ENCODE measurements at places on chromosomes 12 and 14. TPM values are rescaled to one million over a fixed set of nuclear protein-coding genes. Genes with fewer than 3 reads are reported as not detected.

DNA sequence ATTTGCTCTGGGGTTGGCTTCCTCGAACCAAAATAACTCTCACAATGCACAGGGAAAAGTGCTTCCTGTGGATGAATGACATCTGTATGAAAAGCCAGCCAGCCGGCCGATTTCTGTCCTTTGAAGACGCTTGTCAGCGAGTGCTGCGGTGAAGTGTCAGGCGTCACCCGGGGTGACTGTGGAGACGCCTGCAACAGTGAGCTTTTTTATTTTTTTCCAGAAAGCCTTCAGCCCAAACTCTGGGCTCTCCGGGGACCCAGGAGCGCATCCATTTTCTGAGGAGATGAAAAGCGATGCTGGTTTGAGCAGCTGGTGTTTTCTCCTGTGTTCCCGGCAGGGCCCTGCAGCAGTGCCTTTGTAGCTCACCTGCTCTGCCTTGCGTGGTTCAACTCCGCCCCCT lies 147.9 kb upstream of the MYL2 start:
- H3K36me3 ChIP-seq: no peaks in the 10 kb centered on the region
- peaks cover 26% of the 10 kb centered on the region for H3K4me1 ChIP-seq
- peak overlapping the region; percentile 19 for H3K27ac ChIP-seq
- DNase-seq: no peak
- H3K27me3 ChIP-seq: no peaks in the 10 kb centered on the region
- H3K4me3 ChIP-seq: no peak overlapping the region

The SYCP3 gene
- total RNA-seq: not detected

DNA sequence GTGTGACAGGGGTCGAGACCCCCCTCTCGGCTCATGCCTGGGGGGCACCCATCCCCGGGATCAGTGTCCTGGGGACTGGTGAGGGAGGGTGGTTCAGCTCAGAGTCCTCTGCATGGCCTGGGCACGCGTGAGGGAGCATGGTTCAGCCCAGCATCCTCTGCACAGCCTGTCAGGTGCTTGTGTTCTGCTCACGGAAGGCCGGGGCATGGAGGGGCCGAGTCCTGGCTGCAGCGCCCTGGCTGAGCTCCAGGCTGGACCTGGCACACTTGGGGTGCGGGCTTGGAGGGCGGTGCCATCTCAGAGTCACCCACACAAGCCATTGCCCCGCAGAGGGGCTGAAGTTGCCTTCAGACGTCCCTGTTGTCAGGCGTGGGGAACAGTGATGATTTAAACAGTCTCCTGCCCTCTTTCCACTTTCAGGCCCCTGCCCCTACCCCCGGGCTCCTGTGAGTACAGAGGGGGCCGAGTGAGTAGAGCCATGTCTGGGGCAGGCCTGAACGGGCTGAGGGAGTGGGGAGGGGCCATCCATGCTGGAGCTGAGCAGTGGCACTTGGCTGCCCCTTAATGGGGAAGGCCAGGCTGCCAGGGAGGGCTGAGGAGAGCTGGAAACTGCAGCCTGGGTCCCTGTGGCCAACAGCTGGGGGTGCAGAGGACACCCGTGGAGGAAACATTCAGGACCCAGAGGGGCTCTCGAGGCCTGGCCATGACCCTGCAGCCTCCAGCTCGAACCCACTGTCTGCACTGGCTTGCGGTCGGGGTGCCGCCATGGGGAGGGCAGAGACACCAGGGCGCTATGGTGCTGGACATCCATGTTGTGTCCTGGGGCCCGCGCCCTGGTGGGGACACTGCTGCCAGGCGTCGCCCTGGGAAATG lies 22.5 kb downstream of the FBRSL1 start:
- no peaks in the 10 kb centered on the region for H3K36me3 ChIP-seq
- H3K4me1 ChIP-seq: no peaks in the 10 kb centered on the region
- no peak for DNase-seq
- no peak overlapping the region for H3K27ac ChIP-seq
- H3K4me3 ChIP-seq: no peak overlapping the region

The C12orf50 gene
- not detected for total RNA-seq

The KRT2 gene
- total RNA-seq: not detected

DNA sequence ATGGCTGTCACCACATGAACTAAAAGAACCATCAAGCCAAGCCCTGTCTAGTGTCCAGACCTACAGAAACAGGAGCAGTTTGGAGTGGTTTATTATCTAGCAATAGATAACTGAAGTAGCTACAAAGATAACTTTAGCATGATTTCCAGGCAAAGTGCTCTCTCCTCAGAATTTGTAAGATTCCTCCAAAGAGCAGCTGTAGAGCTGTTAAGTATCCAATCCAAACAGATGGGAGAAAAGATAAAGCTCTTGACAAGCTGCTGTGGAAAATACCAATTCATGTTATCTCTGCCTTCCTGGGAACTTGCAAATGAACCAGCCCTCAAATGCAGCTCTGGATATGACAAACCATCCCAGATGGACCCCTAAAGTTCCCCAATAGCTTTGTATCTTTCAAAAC lies 78.9 kb upstream of the RESF1 start:
- no peak overlapping the region for H3K27ac ChIP-seq
- peaks cover 25% of the 10 kb centered on the region for H3K4me1 ChIP-seq
- peaks cover 21% of the 10 kb centered on the region for H3K36me3 ChIP-seq
- no peak for DNase-seq

DNA sequence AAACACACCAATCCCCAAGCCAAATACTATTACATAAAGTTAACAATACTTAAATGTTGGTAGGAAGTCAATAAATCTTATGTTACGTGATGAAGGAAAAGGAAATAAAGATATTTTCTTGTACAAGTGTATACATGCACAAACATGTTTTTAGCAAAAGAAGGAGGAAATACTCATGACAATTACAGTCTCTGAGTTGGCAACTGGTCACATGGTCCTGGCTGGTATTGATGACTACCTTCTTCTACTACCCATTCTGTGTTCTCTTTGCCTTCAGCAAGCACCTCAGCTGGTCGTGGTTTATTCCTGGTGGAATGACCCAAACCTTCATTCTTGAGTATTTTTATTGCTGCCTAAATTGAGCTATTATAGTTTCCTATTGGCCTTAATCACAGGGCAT lies 84.8 kb downstream of the PLBD1 start:
- no peaks in the 10 kb centered on the region for H3K27me3 ChIP-seq
- no peak overlapping the region for H3K27ac ChIP-seq
- H3K36me3 ChIP-seq: peaks cover 86% of the 10 kb centered on the region
- H3K4me3 ChIP-seq: no peak overlapping the region

The LGR5 gene
- 0.55 TPM for total RNA-seq

DNA sequence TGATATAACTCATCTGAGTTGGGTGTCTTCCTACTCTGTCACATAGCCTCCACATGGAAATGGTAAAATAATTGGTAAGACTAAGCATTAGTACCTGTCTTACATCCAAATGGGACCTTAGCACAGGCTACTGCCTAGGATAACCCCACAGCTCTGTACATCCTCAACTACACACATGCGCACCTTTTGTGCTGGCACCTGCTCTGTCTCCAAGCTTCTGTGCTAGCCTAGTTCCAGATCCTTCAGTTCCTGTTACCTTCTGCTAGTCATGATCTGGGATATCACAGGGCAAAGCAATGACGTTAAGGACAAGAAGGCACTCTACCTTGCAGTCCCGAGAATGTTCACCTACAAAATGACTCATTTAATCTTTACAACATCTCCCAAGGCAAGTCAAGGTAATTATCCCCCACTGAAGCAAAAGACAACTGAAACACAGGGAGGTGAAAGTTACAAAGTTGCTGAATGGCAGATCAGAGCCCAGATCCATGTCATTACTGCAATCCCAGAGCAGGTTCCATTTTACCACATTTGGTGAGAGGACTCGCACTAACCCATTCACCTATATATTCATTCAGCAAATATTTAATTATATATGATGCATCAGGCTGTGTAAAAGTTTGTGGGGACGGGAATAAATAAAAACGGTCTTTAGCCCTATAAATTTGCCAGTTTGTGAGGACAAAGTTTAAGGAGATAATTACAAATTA lies 61.7 kb downstream of the PPM1H start:
- no peak overlapping the region for H3K4me3 ChIP-seq
- H3K27ac ChIP-seq: no peak overlapping the region
- DNase-seq: no peak
- H3K4me1 ChIP-seq: peaks cover 2% of the 10 kb centered on the region
- no peaks in the 10 kb centered on the region for H3K36me3 ChIP-seq

- no peak overlapping the region for H3K27ac ChIP-seq
- peaks cover 40% of the 10 kb centered on the region for H3K4me1 ChIP-seq
- peak; percentile 84 for DNase-seq
- H3K4me3 ChIP-seq: no peak overlapping the region
- H3K27me3 ChIP-seq: no peaks in the 10 kb centered on the region
Observed at GRCh38 chr12:58540480-58541299, 379.6 kb downstream of the LRIG3 start.

- H3K27ac ChIP-seq: no peak overlapping the region
- no peak for DNase-seq
Observed at GRCh38 chr12:75481013-75481705, 604 bp downstream of the GLIPR1 start.

The LIN7A gene
- 8.6 TPM for total RNA-seq

GRCh38 chr12:118103201-118103600 lies 610 bp downstream of the VSIG10 start:
- no peak for DNase-seq
- H3K4me3 ChIP-seq: peak overlapping the region; percentile 95
- peak overlapping the region; percentile 94 for H3K27ac ChIP-seq
- peaks cover 43% of the 10 kb centered on the region for H3K4me1 ChIP-seq
- peaks cover 12% of the 10 kb centered on the region for H3K36me3 ChIP-seq

The KCNH3 gene
- 0.44 TPM for total RNA-seq

- no peak overlapping the region for H3K27ac ChIP-seq
- no peaks in the 10 kb centered on the region for H3K36me3 ChIP-seq
- H3K27me3 ChIP-seq: no peaks in the 10 kb centered on the region
- H3K4me1 ChIP-seq: no peaks in the 10 kb centered on the region
- H3K4me3 ChIP-seq: no peak overlapping the region
- DNase-seq: no peak
Observed at GRCh38 chr12:98471085-98471484, 44.3 kb upstream of the TMPO start.

The FIGNL2 gene
- total RNA-seq: 9.9 TPM

DNA sequence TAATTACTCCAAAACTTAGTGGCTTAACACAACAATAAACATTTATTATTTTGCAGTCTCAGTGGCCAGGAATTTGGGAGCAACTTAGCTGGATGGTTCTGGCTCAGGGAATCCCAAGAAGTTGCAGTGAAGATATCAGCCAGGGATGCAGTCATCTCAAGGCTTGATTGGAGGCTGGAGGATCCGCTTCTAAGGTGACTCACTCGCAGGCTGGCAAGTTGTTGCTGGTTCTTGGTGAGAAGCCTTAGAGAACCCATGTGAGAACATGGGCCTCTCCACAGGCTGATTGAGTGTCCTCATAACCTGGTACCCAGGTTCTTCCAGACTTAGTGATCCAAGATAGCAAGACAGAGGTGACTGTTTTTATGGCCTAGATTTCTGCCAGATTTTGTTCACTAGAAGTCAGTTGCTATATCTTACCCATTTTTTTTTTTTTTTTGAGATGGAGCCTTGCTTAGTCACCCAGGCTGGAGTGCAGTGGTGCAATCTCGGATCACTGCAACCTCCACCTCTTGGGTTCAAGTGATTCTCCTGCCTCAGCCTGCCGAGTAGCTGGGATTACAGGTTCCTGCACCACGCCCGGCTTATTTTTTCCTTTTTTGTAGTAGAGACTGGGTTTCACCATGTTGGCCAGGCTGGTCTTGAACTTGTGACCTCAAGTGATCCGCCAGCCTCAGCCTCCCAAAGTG lies 32.5 kb downstream of the BRMS1L start:
- no peaks in the 10 kb centered on the region for H3K27me3 ChIP-seq
- no peak overlapping the region for H3K4me3 ChIP-seq
- no peak overlapping the region for H3K27ac ChIP-seq
- DNase-seq: no peak
- H3K36me3 ChIP-seq: peaks cover 9% of the 10 kb centered on the region

DNA sequence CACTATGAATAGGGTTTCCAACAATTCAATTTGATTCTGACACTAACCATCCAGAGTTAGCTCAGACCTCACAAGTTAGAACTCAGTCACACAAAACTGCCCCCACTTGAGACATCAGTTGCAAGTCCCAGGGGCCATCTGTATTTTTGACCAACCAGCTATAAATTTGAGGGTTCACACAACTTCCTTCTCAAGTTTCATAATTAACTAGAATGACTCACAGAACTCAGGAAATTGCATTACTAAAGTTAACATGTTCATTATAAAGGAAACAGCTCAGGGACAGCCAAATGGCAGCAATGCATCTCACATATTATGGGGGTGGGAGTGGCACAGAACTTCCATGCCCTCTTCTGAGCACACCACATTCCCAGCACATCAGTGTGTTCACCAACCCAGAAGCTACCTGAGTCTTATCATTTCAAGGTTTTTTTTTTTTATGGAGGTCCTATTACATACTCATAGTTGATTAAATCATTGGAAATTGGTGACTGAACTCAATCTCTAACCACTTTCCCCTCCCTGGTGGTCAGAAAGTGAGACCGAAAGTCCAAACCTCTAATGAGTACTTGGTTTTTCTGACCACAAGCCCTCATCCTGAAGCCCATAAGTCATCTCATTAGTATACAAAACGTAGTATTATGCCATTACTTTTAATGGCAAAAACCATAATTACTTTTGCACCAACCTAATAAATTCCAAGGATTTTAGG lies 1721.5 kb upstream of the SEL1L start:
- H3K4me1 ChIP-seq: no peaks in the 10 kb centered on the region
- no peak overlapping the region for H3K27ac ChIP-seq
- H3K27me3 ChIP-seq: no peaks in the 10 kb centered on the region

DNA sequence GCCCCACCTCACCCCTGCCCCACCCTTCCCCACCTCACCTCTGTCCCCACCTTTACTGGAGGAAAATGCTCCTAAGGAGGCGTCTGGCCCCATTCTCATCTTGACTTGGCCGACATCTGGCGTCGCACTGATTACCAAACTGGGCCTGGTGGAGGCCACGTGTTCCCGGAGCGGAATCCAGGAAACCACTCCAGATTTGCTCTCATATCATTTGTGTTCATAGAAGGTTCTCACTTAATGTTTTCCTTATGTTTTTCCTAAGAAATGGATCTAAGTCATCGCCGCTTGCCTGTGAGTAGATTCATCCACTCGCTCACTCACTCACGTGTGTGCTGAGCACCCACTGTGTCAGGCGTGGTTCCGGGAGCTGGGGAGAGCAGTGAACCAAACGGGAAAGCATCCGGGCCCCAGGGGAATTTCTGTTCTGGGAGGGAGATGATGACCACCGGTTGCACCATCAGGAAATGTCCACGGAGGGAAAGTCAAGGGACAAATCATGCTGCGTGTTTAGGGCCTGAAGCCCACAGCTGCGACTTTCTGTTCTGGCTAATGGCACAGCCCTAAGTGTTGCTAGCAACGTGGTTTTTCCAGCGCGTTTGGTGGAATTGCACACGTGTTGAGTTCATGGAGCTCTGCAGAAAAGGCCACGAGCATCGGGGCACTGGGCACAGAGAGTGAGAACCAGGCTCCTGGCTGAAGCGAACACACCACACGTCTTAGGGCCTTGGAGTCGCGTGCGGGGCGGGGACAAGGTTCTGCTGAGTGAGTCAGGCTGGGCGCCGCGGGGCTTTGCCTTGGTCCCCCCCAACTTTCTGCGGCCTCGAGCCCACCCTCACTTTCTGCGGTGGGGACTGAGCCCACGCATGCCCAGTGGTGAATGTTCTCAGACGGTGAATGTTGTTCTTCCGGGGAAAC lies 57.7 kb downstream of the ADGRD1 start:
- no peaks in the 10 kb centered on the region for H3K27me3 ChIP-seq
- H3K4me1 ChIP-seq: no peaks in the 10 kb centered on the region
- no peaks in the 10 kb centered on the region for H3K36me3 ChIP-seq
- no peak overlapping the region for H3K27ac ChIP-seq
- H3K4me3 ChIP-seq: no peak overlapping the region

Measured in WTC11 (cell line).